Inflammatory macrophage treated with lipopolysaccharide for 1 hour (primary cell): ENCODE measurements at places on chromosomes 6 and 20.

GRCh38 chr6:27650620-27651370, 177.9 kb upstream of the ZNF184 start:
- DNase-seq: no peak

DNA sequence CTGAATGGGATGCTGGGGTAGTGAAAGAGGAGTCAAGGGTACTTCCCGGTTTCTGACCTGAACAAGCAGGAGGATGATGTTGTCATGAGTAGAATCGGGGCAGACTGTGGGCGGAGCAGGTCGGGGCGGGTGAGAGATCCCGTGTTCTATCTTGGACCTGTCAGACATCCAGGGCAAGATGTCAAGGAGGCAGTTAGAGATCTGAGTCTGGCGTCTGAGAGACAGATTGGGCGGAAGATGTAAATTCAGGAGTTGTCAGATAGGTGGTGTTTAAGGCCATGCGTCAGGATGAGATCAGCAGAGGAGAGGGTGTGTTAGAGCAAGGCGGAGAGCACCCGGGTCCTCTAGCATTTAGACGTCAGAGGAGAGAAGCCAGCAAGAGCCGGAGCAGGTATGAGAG, 115.5 kb downstream of the DLGAP4 start:
- DNase-seq: no peak

- DNase-seq: no peak
Measured at GRCh38 chr6:41494212-41495110, 51.7 kb upstream of the FOXP4 start.

DNA sequence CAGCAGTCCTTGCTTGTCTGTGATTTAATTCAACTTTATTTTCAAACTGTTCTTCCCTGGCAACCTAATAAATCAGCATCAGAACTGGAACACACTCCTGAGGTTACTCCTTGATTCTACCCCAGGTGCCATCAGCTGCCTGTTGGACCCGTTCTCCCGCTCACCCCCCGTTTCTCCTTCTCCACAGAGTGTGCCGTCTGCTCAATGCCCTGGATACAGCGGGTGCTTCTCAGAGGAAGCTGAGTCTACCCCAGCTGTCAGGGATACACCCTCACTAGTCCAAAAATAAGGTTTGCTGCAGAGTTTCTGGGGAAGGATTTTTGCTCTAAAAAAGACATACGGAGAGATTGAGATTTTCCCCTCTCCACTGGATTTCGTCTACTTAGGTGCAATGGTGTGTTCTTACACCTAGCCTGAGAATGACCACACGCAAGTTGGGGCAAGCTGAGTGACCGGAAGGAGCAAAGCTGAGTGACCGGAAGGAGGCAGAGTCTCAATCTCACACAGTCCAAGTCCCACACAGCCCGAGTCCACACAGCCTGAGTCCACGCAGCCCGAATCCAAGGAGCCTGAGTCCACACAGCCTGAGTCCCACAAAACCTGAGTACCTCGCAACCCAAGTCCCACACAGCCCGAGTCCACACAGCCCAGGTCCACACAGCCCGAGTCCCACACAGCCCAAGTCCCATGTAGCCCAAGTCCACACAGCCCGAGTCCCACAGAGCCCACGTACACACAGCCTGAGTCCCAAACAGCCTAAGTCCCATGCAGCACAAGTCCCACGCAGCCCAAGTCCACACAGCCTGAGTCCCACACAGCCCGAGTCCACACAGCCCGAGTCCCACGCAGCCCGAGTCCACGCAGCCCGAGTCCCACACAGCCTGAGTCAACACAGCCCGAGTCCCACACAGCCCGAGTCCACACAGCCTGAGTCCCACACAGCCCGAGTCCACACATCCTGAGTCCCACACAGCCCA, 58.6 kb upstream of the DACT2 start:
- no peak for DNase-seq

GRCh38 chr20:58342104-58342945, 32.8 kb downstream of the RAB22A start:
- no peak for DNase-seq

DNA sequence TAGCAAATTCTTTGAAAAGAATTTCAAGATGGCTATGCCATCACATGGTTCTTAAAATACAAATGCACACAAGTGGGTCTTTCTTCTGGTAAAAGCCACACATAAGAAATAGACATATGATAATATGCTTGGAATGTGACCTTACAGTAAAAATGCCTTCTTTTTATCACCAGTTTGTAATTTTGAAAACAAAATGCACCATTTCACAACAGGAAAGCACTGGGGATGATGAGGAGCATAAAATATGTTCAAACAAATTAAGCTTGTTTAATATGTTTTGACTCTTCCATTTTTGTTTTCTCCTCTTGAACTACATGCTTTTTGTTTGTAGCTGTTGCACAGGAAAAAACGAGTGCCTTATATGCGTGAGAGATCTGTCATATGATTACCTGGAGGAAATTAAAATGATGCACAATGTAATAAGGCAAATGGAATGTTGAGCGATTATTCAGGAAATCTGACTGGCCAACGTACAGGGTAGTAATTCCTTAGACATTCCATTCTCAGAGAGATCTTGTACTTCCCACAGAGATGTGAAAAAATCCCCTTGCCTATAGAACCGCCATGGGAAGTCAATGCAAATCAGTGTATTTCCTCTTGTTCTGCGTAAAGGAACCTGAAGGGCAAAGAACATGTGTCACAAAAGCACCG, 911.6 kb downstream of the TFAP2A start:
- DNase-seq: no peak

DNA sequence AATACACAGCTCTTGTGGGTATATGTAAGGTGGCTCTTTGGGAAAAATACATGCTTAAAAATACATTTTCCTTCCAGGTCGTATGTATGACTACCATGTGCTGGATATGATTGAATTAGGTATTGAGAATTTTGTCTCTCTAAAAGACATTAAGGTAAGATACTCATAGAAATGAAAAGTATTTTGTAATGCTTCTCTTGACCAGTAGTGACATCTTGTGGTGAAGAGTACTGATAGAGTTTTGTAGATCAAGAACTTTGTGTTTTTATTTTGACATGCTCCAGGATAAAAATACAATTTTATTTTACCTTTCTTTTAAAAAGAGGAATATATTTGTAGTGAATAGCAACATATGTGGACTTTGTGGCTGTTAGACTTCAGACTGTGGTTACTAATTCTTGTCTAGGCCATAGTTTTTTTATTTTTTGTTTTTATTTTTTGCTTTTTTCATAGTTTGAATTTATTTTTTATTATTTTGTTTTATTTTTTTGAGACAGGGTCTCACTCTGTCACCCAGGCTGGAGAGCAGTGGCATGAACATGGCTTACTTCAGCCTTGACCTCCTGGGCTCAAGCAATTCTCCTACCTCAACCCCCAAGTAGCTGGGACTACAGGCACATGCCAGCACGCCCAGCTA, 17.9 kb downstream of the RPF2 start:
- DNase-seq: peak; percentile 40

DNA sequence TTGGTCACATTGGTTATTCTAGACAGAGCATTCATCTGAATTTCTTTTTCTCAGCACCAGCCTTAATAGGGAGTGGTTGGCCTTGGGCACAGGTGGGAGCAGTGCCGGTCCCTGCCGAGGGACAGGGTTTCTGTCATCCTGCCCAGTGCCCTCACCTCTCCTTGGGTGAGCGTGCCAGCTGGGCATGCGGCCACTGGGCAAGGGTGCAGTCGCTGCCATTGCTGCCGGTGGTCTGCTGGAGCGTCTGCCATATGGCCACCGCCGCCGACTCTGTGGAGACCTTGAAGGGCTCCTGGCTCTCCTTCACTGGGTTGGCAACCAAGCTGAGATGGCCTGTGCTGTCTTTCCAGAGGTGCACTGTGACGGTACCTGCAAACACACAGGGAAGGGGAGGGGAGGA, 16.4 kb upstream of the UQCC2 start:
- no peak for DNase-seq

DNA sequence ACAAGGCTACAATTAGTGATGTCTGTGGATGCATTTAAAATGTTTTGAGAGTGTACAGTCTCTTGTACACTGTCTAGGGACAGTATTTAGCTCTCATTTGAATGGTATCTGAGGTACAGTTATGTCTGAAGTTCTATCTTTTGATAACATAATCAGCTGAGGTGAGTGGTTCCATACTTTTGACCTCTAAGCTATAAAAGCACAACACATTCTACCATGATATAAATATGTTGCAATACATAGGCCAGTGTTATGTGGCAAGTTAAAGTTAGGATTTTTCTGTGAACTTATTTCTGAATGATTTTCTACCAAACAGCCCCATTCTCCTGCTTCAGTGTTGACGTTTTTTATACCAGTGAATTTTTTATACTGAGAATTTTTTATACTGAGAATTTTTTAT, 77.6 kb downstream of the AKAP7 start:
- no peak for DNase-seq

GRCh38 chr20:58882704-58883089, 30.2 kb downstream of the GNAS start:
- DNase-seq: no peak

GRCh38 chr20:61645732-61646131, 393.7 kb downstream of the CDH4 start:
- no peak for DNase-seq

DNA sequence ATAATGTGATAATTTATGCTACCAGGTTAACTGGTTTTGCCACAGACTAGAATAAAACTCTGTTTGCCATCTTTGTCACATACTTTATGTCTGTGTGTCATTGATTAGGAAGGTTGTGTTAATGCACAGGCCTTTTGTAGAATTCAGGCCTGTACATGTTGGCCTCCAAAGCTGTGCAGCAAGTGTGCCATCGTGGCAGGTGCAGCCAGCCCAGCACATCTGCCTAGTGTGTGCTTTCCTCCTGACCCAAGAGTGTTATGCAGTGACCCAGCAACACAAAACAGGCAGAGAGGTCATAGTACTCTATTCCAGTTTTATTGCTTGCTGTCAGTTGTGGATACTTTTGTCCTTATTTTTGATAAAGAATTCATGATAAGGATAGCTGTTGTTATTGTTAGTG, 3.7 kb downstream of the MAP3K4 start:
- DNase-seq: no peak

GRCh38 chr6:106910999-106911949, 63.3 kb downstream of the CD24 start:
- no peak for DNase-seq

- no peak for DNase-seq
Measured at GRCh38 chr6:12071064-12071615, 59.0 kb downstream of the HIVEP1 start.

DNA sequence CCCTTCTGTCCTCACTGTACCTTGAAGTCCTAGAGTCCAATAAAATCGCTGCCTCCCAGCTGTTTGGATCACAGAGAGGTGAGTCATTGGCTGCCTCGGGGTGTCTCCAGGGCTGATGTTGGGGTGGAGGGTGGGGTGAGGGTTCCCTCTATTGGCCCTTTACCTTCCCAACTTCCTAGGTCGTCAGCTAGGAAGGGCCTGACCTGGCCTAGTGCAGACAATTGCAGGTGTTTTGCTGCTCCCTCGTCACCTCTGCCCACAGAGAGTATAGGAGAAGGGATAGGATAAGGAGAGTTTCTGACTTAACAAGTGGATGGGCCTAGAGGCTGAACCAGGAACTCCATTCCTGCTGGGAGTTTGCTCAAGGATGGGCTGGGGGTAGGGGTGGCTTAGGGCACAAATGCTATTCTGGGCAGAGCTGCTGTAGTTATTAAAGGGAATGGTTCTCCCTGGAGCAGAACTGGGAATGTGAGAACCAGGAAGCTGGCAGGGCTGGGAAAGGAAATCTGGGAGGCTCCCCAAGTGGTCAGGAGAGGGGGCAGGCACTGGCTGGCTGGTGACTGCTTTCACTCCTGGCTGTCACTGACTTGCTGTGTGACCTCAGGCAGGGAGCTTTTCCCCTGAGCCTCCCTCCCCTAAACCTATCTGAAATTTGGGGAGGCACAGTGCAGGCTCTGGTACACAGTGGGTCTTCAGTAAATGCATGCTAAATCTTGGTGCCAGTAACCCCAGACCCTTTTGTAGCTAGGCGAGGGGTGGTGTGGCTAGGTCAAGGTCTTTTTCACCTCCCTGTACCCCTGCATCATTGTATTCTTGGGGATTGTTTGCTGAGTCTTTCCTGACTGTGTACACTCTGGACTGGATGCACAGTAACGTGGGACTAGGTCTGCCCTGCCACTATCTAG, 1.5 kb downstream of the TP53INP2 start:
- peak; percentile 49 for DNase-seq

DNA sequence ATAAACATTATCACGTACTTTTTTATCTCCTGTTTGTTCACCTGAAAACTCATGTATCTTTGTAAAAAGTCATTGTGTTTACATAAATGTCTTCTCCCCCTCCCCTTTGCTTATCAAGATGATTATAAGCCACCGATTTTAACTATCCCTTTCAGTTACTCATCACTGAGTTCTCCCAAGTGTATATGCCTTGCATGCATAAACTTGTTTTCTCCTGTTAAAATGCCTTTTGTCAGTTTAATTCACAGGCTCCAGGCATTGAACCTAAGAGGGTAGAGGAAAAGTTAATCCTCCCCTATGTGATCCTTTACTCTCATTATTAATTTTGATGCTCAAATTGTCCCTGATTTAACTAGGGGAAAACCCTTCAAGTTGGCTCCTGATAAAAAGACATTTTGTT, 24.2 kb downstream of the ANKEF1 start:
- no peak for DNase-seq

- peak; percentile 14 for DNase-seq
Measured at GRCh38 chr6:38436726-38437465, 202.8 kb downstream of the BTBD9 start.

- DNase-seq: no peak
Measured at GRCh38 chr6:36301085-36301658, 31.3 kb downstream of the PNPLA1 start.

DNA sequence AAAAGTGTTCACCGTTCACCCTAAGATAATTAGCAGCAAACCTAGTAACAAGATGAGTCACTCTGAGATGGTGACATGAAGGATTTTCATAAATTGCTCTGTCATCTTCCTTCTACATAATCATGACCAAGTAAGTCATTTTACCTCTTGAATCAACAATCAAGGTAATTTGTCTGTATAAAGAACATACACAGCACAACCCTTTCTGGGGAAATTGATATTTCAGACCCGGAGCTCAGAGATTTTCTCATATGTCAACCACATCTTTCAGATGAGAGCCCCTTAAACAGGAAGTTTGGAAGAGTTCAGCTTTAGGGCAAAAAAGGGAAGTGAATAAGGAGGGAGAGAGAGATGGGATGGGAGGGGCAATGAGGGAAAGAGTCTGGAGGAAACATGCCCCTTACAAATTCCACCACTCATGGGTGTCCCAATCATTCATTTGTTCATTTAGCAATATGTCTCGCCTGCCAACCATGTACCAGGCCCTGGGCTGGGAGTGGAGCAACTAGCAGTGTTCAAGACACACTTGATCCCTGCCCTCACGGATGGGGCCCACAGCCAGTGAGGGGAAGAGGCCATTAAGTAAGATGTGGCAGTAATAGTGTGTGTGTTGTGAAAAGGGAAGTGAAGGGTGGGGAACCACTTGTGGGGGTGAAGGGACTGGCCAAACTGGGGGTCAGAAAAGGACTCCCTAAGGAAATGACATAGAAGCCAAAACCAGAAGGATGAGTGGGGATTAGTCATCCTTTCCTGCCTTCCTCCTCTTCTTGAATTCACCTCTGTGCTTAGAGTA, 190.9 kb downstream of the MAFB start:
- DNase-seq: peak; percentile 97

GRCh38 chr6:6689400-6690143, 101.1 kb downstream of the LY86 start:
- DNase-seq: peak; percentile 53

GRCh38 chr20:14672066-14672465, 334.7 kb upstream of the FLRT3 start:
- DNase-seq: no peak

- peak; percentile 2 for DNase-seq
Measured at GRCh38 chr20:42435230-42435629, 754.5 kb downstream of the PTPRT start.

- no peak for DNase-seq
Measured at GRCh38 chr20:24665196-24665595, 195.8 kb downstream of the SYNDIG1 start.
